AG09309 (cell line): ENCODE measurements at places on chromosomes 6 and 20.

DNA sequence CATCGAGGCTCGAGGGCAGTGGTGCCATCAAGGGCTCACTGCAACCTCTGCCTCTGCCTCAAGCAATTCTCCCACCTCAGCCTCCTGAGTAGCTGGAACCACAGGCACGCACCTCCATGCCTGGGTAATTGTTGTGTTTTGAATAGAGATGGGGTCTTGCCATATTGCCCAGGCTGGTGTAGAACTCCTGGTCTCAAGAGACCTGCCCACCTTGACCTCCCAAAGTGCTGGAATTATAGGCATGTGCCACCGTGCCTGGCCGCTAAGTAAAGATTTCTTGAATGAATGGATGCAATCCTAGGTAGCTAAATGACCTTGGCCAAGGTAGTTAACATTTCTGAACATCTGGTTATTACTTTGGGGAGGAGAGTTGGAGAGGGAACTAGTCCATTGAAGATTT, 7.4 kb downstream of the SCAF8 start:
- DNase-seq: no peak

DNA sequence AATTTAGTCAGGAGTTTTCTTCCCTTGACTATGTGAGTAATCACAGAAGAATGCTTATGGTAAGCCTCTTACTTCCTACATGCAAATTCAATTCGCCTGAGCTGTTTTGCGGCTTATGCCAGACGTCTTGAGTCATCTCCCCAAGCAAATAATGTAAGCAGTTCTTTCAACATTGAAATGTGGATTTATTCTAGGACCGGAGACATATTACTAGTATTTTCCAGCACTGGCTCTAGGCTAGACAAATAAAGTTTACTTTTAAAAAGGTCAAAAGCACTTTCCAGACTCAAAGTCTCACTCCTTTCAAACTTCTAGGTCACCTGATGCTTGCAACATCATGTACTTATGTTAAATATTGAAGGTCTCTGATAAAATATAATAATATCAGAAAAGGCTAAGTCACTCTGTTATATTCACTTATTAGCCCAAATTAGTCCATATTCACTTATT, 38.1 kb upstream of the NOX3 start:
- DNase-seq: peak; percentile 99

- peak; percentile 74 for DNase-seq
Measured at GRCh38 chr6:142833054-142833453, 111.9 kb downstream of the HIVEP2 start.

DNA sequence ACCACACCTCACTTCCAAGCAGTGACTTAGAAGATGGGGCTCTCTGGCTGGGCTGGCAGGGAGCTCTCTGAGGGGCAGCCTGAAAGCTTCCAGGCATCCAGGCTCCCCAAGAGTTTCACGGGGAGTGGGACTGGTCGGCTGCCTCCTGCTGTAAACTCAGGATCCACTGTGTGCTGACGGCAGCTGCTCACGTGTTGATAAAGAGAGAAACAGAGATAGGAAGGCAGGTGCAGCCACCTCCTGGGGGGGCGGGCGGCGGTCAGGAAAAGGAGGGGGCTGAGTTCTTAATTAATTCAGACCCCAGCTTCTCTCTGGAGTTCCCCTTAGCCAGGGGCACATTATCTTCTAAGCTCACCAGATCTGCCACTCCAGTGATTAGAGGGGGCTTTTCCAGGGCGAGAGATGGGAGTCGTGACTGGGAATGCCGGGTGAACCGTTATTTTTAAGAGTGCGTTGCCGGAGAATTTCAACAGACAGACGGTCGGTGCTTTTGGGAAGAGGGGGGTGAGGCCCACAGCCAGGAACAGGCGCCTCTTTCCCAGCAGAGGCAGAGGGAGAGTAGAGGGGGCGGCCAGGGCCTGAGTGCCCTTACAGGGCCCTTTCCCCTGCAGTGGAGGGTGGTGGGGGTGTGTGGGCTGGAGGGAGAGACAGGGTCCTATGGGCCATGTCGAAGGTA, 70.9 kb downstream of the CD40 start:
- no peak for DNase-seq

- DNase-seq: no peak
Measured at GRCh38 chr6:36245572-36246061, 24.2 kb upstream of the PNPLA1 start.

- DNase-seq: no peak
Measured at GRCh38 chr6:152952045-152952444, 30.8 kb downstream of the FBXO5 start.

DNA sequence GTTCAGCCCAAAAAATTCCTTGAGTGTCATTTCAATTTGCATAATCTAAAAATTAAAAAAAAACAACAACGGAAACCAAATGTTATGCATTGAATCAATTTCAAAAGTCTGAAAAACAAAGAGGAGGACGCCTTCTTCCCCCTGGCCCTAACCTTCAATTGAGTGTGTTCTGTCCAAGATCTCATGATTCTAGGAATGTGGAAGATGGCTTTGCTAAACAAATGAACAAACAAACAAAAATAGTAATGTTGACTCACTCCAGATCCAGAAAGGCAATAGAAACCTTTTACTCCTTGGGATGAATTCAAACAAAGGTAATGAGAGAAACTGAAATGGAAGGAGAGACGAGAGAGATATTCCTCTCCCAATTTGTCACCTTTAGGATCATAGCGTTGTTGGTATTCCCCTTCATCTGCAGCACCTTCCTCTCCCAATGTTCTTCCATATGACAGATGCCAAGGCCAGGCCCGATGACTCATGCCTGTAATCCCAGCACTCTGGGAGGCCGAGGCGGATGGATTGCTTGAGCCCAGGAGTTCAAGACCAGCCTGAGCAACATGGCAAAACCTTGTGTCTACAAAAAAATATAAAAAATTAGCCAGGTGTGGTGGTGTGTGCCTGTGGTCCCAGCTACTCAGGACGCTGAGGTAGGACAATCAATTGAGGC, 109.2 kb upstream of the ADGRF1 start:
- no peak for DNase-seq

GRCh38 chr6:39608652-39609345, 116.4 kb downstream of the KIF6 start:
- no peak for DNase-seq
